Epithelial cell of proximal tubule (primary cell): ENCODE measurements at places on chromosomes 7 and 10.
A peak's percentile ranks its signal among the peaks of the same experiment; 100 is the strongest.

DNA sequence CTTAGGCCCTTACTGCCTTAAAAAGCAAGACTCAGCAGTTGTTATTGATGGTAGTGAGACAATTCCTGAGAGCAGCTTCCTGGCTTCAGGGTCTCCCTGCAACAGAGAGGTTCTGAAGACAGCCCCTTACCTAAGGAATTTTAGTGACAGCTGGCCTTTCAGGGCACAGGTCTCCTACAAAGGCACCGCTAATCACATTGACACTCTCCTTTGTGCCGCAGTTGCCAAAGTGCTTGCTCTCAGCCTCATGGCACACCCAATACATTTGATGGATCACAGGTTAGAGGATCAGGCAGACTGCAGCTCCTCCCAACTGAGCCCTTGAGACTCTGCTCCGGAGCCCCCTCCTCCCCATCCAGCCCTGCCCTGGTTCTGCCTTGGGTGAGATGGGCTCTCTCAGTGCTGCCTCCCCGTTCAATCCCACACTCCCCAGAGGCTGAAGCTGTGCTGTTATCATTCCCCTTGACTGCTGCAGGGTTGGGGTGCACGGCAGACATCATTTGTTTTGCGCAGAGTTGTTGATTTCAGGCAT lies 198.2 kb downstream of the EMX2 start:
- no peak for DNase-seq

- peak; percentile 94 for DNase-seq
Measured at GRCh38 chr10:5284311-5285057, 80.3 kb upstream of the UCN3 start.

DNA sequence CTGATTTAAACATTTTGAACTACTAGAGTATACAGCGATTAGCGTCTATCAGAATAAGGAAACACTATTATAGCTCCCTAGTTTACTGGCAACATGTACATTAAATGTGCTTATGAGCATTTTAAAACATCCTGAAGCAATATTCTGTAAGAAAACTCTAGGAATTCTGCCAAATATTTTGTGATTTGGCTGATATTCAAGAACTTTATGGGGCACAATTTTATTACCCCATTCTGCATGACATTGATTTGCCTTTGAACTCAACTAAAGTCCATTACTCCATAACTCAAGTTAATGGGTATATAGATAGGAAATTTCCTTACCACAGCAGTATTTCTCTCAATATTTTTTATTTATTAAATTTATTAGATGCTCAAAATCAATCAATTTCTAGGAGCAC lies 369.9 kb upstream of the KCND2 start:
- no peak for DNase-seq

- no peak for DNase-seq
Measured at GRCh38 chr7:42233171-42233570, 3.8 kb downstream of the GLI3 start.
